SJSA1 (cell line): ENCODE measurements at places on chromosomes 11 and 22. TPM values are rescaled to one million over a fixed set of nuclear protein-coding genes. Genes with fewer than 3 reads are reported as not detected.

The SLC22A6 gene
- not detected in 2 replicates for total RNA-seq

DNA sequence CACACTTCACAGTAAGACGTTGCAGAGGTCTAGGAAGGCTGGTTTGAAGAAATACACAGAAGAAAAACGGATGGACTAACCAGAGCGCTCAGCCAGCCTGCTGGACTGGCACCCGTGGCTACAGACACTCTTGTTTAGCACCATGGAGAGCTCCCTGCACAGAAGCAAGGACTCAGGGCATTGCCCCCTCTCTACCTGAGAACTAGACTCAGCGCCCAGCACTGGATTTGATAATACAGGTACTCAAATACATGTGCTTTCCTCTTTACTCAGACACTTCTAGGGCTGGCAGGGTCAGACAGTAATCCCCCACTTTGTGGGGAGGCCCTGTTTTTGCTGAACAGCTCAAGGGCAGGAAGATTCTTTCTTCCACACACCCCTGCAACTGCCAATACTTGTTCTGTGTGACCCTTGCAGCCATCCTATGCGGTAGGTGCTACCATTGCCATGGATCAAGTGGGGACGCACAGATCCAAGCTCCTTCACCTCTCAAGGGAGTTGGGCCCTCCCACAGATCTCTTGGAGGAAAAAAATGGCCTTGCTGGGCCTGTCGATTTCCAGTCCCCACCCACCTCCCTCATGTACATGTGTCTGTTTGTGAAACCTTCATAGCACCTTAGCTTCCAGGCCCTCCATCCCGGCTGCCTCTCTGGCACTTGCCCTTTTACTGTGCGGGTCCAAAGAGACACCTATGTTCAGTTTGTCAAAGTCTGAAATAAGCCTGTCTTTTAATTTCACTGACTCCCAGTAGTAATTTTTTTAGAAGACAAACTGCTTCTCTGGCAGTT, 5.1 kb upstream of the P2RX6 start:
- DNase-seq, result peak; percentile 25
- no peak overlapping the region for H3K27ac ChIP-seq
- H3K27me3 ChIP-seq, result no peaks in the 10 kb centered on the region
- H3K4me3 ChIP-seq, result no peak overlapping the region
- H3K36me3 ChIP-seq, result no peaks in the 10 kb centered on the region
- H3K4me1 ChIP-seq, result peaks cover 14% of the 10 kb centered on the region

DNA sequence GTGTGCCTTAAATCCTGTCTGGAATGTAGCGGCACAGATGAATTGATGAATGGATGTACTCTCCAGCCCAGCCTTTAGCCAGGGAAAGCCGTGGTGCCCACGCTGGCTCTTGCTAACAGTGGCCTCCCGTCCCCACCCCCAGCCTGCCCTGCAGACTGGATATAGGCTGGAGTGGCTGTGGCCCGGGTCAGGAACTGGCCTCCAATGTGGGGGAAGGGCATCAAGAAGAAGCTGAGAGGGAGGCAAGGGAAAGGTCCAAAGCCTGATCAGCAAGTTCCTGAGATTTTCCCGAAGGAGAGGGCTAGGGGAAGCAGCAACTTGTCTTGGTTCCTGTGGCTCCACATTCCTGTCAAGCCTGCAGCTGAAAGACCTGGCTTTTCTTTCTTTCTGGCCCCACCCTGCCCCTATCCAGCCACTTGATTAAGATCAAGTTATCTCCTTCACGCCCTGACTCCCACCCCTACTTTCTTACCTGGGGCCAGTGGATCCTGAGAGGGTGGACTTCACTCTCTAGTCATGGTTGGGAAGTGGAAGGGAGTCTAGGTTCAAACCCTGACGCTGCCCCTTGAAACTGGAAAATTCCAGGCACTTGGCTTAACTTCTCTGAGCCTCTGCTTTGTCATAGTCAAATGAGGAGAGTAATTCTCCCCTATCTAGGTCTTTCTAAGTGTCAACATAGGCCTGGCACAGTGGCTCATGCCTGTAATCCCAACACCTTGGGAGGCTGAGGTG, 11.0 kb upstream of the MICALL1 start:
- H3K36me3 ChIP-seq, result peaks cover 27% of the 10 kb centered on the region
- H3K4me3 ChIP-seq, result no peak overlapping the region
- no peak overlapping the region for H3K27ac ChIP-seq
- H3K27me3 ChIP-seq, result no peaks in the 10 kb centered on the region
- no peak for DNase-seq

GRCh38 chr22:29806196-29806595, 31.9 kb downstream of the ASCC2 start:
- peaks cover 82% of the 10 kb centered on the region for H3K36me3 ChIP-seq
- no peak overlapping the region for H3K4me3 ChIP-seq
- no peak for DNase-seq
- H3K27me3 ChIP-seq, result no peaks in the 10 kb centered on the region

GRCh38 chr11:10878408-10879214, 20.8 kb upstream of the ZBED5 start:
- peaks cover 23% of the 10 kb centered on the region for H3K4me1 ChIP-seq
- no peaks in the 10 kb centered on the region for H3K27me3 ChIP-seq
- no peaks in the 10 kb centered on the region for H3K36me3 ChIP-seq
- no peak overlapping the region for H3K27ac ChIP-seq

The OR6T1 gene
- total RNA-seq, result not detected in 2 replicates

GRCh38 chr11:111733611-111734088, 32.5 kb downstream of the PPP2R1B start:
- no peaks in the 10 kb centered on the region for H3K27me3 ChIP-seq
- peak overlapping the region; percentile 95 for H3K27ac ChIP-seq
- no peak overlapping the region for H3K4me3 ChIP-seq
- H3K4me1 ChIP-seq, result peaks cover 54% of the 10 kb centered on the region
- DNase-seq, result no peak

- no peak overlapping the region for H3K27ac ChIP-seq
- no peaks in the 10 kb centered on the region for H3K4me1 ChIP-seq
- no peak for DNase-seq
- H3K36me3 ChIP-seq, result no peaks in the 10 kb centered on the region
- H3K4me3 ChIP-seq, result no peak overlapping the region
Measured at GRCh38 chr22:22773979-22774604, 113.5 kb upstream of the IGLL5 start.

- peaks cover 87% of the 10 kb centered on the region for H3K27me3 ChIP-seq
- H3K27ac ChIP-seq, result no peak overlapping the region
- H3K4me1 ChIP-seq, result 0 out of 2 replicates have a peak, but pooled peaks cover 4% of the 10 kb centered on the region
- no peaks in the 10 kb centered on the region for H3K36me3 ChIP-seq
Measured at GRCh38 chr11:69811431-69811830, 7.8 kb downstream of the FGF3 start.

The PPFIBP2 gene
- total RNA-seq, result 7.4 and 17.5 TPM in 2 replicates

DNA sequence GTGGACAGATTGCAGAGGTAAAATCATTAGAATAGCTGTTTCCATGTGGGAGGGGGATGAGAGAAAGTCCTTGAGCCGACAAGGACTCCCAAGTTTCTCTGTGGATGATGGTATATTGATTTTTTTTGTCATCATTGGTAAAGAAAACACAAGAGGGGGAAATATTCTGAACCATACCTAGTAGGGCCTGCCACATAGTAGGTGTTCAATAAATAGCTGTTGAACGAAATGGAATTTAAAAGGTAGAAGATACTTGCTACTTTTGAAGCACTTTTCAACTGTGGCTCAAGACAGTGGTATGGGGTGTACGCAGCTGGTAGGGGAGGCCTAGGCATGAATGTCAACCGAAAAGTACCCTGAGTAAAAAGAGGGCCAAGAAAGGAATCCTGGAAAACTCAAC, 2.1 kb downstream of the CAVIN3 start:
- H3K27ac ChIP-seq, result no peak overlapping the region
- peaks cover 34% of the 10 kb centered on the region for H3K4me1 ChIP-seq
- no peak for DNase-seq
- H3K27me3 ChIP-seq, result no peaks in the 10 kb centered on the region
- no peak overlapping the region for H3K4me3 ChIP-seq

GRCh38 chr11:64729851-64730382, 6.9 kb upstream of the NRXN2 start:
- peaks cover 36% of the 10 kb centered on the region for H3K27me3 ChIP-seq
- H3K4me1 ChIP-seq, result no peaks in the 10 kb centered on the region
- no peak overlapping the region for H3K4me3 ChIP-seq
- DNase-seq, result no peak

DNA sequence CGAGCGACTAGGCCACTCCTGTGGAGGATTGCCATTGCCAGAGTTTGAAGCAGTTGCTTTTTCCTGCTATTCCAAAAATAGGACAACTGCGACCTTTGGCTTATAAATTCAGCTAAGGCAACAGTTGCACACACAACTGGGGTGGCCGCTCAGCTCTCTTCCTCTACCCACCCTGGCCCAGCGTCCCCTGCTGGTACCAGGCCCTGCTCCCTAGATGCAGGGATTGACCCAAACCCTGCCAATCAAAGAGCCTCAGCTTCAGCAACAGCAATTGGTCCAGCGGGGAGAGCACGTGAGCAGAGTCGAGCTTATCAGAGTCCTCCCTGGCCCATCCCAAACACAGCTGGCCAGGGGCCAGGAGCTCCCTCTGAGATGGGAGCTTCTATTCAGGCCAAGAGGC, 22.0 kb upstream of the CABP2 start:
- no peak overlapping the region for H3K4me3 ChIP-seq
- DNase-seq, result no peak
- no peaks in the 10 kb centered on the region for H3K36me3 ChIP-seq

The SAA4 gene
- total RNA-seq, result not detected in 2 replicates

- DNase-seq, result no peak
- H3K27ac ChIP-seq, result no peak overlapping the region
- H3K36me3 ChIP-seq, result no peaks in the 10 kb centered on the region
- H3K4me1 ChIP-seq, result no peaks in the 10 kb centered on the region; the same call in 1 of the 2 replicates
- no peak overlapping the region for H3K4me3 ChIP-seq
Measured at GRCh38 chr11:57370251-57370650, 10.7 kb downstream of the PRG3 start.

DNA sequence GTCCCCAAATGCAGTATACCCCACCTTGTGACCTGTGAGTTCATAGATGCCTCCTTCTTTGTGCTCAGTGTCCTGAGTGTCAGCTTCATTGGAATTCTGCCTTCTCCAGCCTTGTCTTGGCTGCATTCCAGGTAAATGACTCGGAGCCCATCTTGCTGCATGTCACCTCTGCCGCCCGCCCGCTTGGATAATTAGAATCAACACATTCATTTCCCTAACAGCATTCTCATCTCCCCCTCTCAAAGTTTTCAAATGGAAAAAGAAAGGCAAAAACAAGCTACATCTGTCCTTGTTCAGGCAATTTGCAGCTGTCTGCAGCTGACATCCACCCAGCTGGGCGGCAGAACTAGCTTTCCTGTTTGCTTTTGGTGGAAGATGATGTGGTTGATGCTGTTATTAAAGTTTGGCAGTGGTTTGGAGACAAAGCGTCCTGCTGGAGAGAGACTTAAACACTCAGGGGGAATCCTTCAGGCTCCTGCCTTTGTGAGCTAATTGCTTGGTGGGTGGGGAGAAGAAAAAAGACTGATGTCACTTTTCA, 198.8 kb upstream of the SEZ6L start:
- DNase-seq, result peak; percentile 55
- H3K4me3 ChIP-seq, result no peak overlapping the region

The SYT12 gene
- 0.13 and 0.29 TPM in 2 replicates for total RNA-seq

DNA sequence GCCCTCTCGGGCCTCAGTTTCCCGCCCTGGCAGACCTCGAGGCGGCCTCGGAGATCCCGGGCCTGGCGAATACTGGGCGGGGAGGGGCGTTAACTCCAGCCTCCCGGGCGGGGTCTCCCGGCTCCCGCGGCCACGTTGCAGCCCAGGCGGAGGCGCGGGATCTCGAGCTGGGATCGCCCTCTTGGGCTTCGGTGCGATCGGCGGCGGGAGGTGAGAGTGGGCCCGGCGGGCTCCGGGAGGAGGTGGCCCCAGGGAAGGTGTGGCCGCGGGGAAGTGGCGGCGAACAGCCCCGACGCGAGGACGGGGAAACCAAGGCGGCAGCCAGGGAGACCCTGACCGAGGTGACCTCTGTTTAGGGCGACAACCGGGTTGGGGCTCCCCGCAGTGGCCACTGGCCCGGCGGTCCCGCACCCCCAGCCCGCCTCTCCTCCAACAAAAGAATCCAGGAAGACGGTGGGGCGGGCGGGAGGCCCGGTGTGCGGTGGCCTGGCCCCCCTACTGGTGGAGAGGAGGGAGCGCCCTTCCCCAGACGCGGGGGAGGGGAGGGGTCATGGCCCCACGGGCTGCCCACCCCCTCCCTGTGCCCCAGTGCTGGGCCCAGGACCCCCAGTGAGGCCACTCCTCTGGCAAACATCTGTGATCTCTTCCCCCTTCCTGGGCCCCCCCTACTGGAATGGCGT, at the start of gene PHETA2:
TSS of gene PHETA2 (plus strand) at position 117 of the 680 bp plus-strand sequence. CDS start 3,046 bp downstream, outside the sequence.
- H3K36me3 ChIP-seq, result peaks cover 14% of the 10 kb centered on the region
- H3K27ac ChIP-seq, result peak within 1 kb of the TSS; percentile 88
- peaks cover 41% of the 10 kb centered on the region for H3K4me1 ChIP-seq

DNA sequence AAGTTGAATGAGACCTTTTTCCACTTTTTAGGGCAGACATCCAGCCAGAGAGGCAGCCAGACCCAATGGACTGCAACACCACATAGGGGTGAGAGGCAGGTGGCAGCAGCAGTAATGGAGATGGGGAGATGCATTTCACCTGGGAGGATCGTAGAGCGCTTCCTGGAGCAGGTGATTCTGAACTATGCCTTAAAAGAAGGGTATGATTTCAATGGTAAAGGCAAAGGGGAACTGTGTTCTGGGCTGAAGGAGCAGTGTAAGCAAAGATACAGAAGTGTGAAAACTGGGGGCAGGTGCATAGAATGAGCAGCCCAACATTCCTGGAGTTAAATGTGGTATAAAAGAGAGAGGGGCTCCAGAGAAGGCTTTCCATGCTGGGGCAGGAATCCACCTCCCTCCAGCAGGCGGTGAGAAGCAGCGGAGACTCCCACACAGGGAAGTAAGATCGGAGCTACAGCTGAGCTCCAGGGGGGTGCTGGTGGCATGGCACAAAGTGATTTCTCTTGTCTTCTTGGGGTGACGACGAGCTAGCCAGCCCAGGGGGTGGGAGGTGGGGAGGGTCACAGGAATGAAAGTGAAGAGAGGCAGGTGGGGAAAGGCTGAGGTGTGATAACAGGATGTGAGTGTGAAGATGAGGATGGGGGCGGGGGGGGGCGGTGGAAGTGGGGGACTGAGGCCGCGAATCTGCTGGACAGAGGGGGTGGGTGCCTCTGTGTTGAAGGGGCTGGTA, 4.3 kb upstream of the SERHL2 start:
- no peak overlapping the region for H3K27ac ChIP-seq
- DNase-seq, result no peak
- H3K36me3 ChIP-seq, result no peaks in the 10 kb centered on the region
- no peak overlapping the region for H3K4me3 ChIP-seq

The SF3A1 gene
- 12.1 and 37.2 TPM in 2 replicates for total RNA-seq

- H3K27me3 ChIP-seq, result no peaks in the 10 kb centered on the region
- H3K4me3 ChIP-seq, result no peak overlapping the region
- H3K36me3 ChIP-seq, result no peaks in the 10 kb centered on the region
- no peak for DNase-seq
- no peaks in the 10 kb centered on the region; the same call in 1 of the 2 replicates for H3K4me1 ChIP-seq
- no peak overlapping the region for H3K27ac ChIP-seq
Measured at GRCh38 chr11:67002921-67003411, 20.0 kb upstream of the SYT12 start.

DNA sequence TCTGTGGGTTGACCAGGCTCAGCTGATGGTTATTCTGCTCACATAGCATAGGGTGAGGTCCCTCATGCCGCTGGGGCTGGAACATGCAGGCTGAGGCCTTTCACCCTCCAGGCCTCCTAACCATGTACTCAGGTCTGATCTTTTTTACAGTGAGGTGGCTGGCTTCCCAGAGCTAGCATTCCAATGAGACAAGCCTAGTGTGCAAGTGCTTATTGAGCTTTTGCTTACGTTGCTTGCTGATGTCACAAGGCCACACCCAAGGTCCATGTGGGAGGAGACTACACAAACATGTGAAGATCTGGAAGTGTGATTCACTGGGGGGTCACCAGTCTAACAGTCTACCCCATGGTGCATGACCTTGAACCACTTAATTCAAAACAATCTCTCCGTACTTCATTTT, 33.9 kb downstream of the ISX start:
- no peak overlapping the region for H3K27ac ChIP-seq
- DNase-seq, result no peak
- H3K36me3 ChIP-seq, result no peaks in the 10 kb centered on the region
- no peaks in the 10 kb centered on the region; the same call in 1 of the 2 replicates for H3K27me3 ChIP-seq
- H3K4me1 ChIP-seq, result no peaks in the 10 kb centered on the region
- no peak overlapping the region for H3K4me3 ChIP-seq
